ENCODE measurements at places on chromosomes 1 and 21.

DNA sequence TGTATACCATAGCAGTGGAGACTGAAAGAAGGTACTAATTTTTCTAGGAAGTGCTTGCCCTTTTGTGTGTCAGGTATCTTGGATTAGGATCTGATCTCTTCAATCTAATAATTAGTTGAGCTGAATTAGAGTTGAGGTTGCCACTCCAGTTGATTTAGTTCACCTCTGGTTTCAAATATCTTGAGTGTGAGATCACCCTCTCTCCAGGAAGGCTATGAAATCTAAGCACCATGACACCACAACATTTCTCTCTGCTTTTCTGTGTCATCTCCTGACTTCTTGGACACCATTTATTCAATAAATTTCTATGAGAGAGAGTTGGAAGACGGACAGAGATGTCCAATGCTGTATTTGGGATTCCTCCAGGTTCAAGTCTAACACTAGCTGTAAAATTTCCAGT is 212.8 kb downstream of the DYRK1A start:
- DNase-seq = no peak

GRCh38 chr1:82614090-82614489 is 813.4 kb downstream of the ADGRL2 start:
- DNase-seq = no peak

GRCh38 chr1:87129038-87129437 is 199.6 kb upstream of the LMO4 start:
- no peak for DNase-seq

DNA sequence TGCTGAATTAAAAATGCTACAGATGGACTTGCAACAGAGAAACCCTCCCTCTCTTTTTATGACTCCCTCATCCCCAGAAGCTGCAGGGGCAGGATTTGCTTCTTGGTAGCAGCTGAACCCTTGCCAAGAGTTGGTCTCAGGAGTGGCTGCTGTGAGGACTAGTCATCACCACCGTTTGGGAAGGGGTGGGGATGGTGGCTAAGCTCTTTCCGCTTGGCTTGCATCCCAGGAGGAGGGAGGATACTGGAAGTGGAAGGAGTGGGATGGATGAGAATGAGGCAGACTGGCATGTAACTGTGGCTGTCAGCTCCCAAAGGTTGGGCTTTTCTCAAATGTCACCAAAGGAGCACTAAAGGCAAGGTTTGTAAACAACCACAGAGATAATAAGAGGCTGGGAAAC is 50.8 kb upstream of the COL24A1 start:
- no peak for DNase-seq

GRCh38 chr1:154158307-154159125 is 3.6 kb upstream of the NUP210L start:
- DNase-seq = no peak

DNA sequence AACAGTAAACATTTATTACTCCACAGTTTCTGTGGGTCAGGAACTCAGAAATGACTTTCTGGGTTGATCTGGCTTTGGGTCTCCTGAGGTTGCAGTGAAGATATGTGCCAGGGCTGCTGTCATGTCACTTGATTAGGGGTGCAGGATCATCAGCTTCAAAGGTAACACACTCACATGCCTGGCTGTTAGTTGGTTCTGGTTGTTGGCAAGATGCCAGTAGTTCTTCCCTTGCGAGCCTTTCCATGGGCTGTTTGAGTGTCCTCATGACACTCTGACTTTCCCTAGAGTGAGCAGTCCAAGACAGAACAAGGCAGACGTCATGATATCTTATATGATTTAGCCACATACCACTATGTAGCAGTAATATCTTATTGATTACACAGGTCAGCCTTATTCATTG is 1.8 kb downstream of the SWT1 start:
- no peak for DNase-seq

GRCh38 chr21:44066116-44066515 is 41.1 kb upstream of the PWP2 start:
- DNase-seq = no peak

- DNase-seq = no peak
Observed at GRCh38 chr1:68339505-68339904, 107.2 kb upstream of the WLS start.

DNA sequence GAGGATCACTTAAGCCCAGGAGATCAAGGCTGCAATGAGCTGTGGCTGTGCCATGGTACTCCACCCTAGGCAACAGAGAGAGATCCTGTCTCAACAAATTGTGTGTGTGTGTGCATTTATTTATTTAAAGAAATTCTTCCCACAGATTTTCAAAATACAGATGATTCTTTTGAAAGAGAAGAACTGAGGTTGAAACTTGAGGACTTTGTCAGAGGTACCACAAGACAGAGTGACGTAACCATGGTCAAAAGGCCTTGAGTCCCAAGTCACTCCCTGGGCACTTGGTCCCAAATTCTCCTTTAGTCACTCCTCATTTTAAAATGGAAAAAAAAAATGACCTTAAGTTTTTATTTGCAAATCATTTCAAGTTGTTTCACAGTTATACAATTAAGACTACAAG is 57.4 kb downstream of the TIAM1 start:
- DNase-seq = no peak

DNA sequence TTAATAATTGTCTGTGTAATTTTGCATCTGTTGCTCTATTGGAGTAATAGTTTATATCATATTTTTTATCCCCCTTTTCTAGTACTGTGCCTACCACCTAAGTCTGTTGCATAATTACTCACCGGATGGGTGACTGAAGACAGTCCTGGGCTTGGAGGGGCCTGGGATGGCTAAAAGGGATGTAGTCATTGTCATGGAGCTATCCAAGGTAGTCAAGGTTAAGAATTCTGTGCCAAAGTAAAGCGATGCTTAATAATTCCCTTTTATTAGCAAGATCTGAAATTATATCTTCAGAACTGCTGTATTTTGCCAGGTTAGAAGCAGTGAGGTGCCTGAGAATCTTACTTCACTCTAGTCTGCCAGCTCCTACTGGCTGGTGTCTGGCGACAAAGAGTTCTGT is 61.6 kb downstream of the KDM1A start:
- DNase-seq = no peak

- DNase-seq = no peak
Observed at GRCh38 chr1:191752342-191752741, 405.9 kb upstream of the RGS18 start.

DNA sequence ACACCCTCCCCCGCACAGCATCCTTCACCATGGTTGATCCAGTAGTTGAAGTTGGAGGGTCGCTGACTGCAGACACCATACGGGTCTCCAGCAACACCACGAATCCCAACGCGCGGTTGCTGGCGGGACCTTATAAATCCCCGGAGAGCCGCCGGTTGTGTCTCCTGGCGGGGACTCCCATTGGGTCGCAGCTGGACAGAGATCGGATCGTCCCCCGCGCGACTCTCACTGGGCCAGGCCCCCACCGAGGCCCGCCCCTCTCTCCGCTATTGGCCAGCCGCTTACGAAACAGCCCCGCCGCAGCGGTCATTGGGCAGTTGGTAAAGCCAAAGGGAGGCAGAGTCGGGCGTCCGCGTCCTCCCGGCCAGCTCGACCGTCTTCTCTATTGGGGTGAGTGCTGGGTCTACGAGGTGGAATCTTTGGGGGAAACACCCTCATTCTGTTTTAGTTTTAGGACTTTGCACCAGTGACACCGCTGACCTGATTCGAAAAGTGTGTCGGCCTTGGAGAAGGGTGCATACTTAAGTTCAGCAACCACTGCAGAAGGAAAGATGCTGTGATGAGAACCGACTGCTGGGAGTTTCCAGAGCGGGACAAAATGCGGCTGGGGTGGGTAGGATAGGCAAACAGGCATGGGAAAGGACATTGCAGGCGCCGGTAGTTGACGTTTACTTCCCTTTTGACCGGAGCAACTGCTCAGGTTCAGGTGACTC is 27.4 kb downstream of the RABIF start:
- peak; percentile 97 for DNase-seq

GRCh38 chr1:24830680-24831272 is 85.5 kb downstream of the CLIC4 start:
- DNase-seq = no peak

DNA sequence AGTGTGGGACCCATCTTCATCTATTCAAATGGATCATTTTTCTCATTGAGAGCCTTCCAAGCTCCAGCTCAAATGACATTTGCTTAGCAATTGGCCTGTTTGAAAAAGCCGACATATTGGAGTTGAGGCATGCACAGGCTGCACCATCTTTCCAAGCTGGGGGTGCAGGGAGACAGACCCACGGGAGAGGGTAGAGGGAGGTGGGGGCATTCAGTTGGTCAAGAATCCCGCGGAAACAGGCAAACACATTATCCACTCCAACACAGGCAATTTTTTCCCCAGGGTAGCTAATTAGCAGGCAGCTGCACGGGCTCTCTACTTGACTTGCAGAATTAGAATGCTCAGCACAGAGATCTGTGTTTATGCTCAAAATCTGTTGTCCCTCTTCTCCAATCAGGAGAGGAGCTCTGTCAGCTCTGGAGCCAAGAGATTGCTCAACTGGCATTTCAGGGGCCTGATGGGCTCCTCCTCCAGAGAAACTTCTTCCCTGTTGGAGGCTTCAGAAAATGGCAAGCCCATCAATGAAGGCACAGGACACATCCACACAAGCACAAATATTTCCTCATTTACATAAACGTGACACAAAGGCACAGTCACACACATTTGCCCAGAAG is 267.8 kb downstream of the FOXD2 start:
- no peak for DNase-seq

- no peak for DNase-seq
Observed at GRCh38 chr1:206439205-206439604, 31.1 kb upstream of the IKBKE start.

- DNase-seq = no peak
Observed at GRCh38 chr1:34977858-34978257, 7.3 kb downstream of the TMEM35B start.
